T-helper 22 cell (primary cell): ENCODE measurements at places on chromosomes 7 and 10.

- DNase-seq = no peak
Measured at GRCh38 chr7:13279854-13280435, 592.5 kb downstream of the ARL4A start.

DNA sequence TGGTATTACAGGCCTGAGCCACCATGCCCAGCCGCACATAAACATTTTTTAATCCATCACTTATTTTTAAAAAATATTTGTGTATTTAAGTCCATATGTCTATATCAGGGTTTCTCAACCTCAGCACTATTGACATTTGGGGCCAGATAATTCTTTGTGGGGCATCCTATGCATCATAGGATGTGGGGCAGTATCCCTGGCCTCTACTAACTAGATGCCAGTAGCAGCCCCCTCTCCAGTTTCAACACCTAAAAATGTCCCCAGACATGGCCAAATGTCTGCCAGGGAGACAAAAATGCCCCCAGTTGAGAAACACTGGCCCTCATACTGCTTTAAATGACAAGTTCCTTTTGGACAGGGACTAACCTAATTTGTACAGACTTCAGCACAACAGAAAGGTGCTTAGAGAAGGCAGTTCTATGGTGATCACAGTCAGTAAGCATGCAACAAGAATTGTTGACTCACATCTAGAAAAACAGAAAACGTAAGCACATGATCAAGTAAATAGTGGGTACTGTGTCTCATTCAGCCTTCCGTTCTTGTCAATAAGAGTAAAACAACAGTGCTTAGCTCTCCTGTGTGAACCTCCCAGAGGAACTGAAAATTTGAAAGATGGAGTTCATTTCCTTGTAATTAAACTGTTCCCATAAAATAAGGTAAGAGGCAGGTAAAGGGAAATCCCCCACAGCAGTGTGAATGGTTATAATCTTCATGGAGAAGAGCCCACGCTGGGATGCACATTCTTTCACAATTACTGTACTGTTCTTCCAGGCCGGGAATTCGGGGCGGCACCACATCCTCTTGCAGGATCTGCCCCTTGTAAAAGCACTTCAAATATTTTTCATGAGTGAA lies 17.3 kb upstream of the ADRB1 start:
- no peak for DNase-seq

DNA sequence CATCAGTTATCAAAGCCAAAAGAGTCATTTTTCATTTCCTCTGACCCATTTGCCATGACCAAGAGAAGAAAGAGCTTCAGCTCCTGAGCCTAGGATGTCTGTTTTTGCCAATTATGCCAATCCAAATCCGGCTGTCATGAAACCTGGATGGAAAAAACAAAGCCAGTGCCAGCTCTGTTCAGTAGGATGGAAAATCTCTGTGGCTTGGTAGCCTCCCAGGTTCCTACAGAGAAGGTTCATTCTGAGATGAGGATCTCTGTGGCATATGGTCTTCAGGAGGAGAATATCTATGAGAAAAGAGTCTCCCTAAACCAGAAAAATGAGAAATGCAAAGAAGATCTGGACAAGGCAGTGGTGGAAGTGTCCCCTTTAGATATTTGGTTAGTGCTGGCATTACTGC lies 475.4 kb downstream of the CNTNAP2 start:
- no peak for DNase-seq

GRCh38 chr7:80362010-80362618 lies 149.8 kb downstream of the GNAT3 start:
- DNase-seq = no peak

DNA sequence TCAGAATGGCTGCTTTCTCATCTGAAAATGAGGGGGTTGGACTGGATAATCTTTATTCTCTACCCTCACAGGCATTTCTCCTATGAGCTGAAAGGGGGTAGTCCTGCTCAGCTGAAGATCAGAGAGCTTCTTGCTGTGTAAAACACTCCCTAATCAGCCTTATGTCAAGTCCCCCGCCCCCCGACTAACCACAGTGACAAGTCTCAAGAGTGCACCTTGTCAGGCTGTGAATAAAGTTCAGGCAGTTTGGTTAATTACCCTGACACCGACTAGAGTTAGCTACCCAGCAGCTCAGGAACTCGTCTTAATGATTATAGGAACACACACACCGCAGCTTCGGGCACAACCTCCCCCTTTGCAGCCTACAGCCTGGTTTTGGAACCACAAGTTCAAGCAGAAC lies 513.7 kb downstream of the RPS24 start:
- no peak for DNase-seq

DNA sequence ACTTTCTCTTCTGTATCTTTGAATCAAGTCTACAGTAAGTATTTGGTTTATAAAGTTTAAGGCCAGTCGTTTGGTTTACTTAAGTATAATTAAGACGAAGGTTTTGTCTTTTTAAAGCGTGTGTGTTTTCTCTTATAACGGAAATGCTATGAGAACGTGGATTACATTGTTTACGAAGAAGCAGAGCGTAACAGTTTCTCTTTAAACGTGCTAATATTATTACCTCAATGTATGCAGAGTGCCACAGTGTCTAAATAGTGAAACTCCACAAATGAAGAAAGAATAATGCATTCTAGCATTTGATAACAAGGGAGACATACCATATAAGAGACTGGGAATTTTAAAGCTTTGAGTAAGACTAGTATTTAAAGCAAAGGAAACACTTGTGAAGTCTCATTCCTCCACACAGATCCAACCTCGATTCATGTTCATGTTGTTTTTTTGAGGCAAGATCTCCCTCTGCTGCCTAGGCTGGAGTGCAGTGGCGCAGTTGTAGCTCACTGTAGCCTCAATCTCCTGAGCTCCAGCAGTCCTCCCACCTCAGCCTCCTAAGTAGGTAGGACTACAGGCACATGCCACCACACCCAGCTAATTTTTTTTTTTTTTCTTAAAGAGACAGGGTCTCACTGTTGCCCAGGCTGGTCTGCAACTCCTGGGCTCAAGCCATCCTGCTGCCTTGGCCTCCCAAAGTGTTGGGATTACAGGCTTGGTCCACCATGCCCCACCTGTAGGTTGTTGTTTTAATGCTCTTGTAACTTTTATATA lies 75.1 kb downstream of the ANKRD61 start:
- peak; percentile 12 for DNase-seq

GRCh38 chr10:52598936-52599335 lies 173.6 kb downstream of the MBL2 start:
- no peak for DNase-seq

DNA sequence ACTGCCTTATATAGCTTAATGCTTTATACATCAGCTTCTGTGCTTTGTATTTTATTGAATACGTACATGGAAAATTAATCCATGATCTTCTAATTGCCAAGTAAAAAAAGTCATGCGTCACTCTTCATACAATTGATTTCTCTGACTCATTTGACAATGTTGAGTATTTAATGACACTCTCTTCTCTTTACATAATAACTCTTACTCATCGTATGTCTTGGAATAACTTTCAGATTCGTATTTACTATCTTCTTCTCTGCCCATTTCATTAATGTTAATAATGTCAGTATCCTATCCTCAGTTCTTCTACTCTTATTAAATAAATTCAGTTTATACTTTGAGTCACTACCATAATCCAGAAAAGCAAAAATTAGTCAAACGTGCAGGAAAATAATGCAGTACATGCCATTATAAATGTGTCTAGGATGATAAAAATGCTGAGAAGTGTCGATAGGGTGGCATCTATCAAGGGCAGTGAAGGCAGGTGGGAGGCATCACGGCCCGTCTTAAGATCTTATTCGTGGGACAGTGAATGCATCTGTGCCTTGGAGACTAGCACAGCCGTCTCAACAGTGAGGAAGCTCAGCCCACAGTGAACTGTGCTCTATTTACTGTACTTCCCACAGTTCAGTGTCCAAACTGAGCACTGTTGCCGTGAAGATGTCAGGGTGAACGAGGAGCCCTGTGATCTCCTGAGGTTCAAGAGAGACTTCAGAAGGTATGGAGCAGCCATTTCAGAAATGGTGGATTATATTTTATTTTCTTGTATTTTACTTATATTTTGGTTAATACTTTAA lies 39.8 kb upstream of the AKR1E2 start:
- no peak for DNase-seq

DNA sequence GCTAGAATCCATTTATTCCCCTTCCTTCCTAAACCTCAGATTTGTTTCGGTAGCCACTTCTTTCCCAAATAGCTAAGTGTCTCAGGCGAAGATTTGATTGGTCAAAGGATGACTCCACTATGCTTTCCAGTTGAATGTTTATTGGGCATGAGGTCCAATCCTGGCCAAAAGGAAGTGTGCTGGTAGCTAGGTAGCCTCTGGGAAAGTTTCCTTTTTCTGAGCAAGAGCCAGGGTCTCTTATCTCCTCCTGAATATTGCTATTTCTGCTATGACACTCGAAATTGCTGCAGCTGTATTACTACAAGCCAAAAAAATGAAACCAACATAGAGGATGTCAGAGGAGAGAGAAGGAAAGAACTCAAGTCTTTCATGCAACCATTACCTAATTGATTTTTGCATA lies 53.4 kb upstream of the MKX start:
- DNase-seq = no peak
